ENCODE measurements at places on chromosomes 6 and 20.

DNA sequence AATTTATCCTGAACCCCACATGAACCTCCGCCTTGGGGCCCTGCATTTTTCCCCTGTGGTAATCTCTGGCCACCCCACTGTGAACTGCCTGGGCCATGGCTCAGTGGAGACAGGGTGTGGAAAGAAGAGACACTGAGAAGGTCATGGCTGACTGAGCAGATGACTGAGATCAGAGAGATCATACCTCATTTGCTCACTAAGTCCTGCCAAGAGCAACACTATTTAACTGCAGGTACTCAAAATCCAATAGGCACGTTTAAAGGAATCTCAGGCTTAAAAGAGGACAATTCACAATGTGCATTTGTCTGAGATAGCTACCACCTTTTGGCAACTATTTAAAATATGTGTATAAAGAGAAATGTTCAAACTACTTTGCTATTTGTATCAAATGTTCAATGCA, 305.0 kb downstream of the GMDS start:
- DNase-seq, result no peak

- DNase-seq, result no peak
Measured at GRCh38 chr6:34947561-34947960, 58.5 kb downstream of the ANKS1A start.

DNA sequence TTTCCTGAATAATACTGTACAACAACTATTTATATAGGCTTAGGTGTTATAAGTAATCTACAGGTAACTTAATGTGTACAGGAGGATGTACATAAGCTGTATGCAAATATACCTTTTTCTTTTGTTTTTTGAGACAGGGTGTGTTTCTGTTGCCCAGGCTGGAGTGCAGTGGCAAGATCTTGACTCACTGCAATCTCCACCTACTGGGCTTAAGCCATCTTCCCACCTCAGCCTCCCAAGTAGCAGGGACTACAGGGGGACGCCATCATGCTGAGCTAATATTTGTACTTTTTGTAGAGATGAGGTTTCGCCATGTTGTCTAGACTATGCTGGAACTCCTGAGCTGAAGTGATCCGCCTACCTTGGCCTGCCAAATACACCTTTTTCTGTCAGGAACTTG, 191.7 kb upstream of the ZNF217 start:
- no peak for DNase-seq

GRCh38 chr6:76703285-76703684, 630.8 kb upstream of the IMPG1 start:
- DNase-seq, result no peak

GRCh38 chr20:10863337-10864060, 189.7 kb upstream of the JAG1 start:
- DNase-seq, result no peak

- DNase-seq, result no peak
Measured at GRCh38 chr20:4633379-4633778, 88.3 kb upstream of the PRND start.

DNA sequence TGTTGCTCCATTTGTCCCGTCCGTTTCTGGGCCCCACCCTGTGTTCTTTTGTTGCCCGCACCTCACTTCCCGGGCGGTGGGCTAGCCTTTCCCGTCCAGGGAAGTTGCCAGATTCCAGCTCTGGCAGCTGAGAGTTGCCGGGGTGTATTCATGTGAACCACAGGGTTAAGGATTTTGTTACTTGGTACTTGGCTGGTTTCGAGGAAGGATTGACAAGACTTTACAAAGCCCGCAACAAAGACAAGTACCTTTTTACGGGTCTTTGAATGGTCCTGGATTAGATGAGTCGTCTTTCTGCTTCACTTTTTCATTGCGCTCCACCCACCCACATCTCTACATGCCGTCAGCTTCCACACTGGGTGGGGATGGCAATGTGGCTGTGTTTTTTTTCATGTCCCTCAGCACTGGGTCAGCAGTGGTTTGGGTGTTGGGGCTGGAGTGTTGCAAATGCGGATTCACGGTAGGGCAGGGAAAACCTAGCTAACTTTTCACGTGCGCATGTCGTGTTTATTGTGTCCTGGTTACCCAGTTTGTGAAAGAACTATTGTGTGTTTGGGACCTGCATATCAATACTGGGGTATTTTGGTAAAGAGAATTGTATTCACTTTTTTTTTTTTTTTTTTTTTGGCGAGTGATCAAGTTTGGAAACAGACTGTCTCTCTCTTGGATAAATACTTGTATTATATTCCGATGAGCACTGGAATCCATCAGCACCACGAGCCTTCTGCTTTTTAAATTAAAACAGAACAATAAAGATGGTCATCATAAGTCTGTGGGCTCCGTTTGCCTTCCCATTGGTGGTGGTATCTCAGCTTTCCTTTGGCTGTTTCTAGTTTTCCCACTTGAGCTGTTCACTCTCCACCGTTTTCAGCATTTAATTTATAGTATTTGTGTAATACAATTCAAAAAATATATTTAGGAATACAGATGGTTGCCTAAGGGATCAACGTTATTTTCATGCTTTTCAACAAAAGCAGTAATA, 1.2 kb downstream of the DUSP22 start:
- DNase-seq, result peak; percentile 18

DNA sequence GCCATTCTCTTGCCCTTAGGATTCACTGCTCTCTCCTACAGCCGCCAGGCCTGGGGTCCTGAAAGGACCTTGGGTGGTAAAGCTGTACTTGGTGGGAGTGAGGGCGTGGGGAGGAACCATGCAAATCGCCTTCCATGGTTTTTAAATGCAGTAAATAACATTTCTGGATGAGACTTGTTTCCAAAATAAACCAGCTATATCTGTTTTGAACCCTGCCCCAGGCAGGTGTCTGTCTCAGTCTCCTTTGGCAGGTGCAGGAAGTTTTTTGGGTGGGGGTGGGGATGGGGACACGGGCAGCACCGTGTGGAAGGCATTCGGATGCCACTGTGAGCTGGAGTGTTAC, 14.3 kb downstream of the ITPA start:
- no peak for DNase-seq

- no peak for DNase-seq
Measured at GRCh38 chr6:127120023-127120786, 1.7 kb downstream of the RSPO3 start.

DNA sequence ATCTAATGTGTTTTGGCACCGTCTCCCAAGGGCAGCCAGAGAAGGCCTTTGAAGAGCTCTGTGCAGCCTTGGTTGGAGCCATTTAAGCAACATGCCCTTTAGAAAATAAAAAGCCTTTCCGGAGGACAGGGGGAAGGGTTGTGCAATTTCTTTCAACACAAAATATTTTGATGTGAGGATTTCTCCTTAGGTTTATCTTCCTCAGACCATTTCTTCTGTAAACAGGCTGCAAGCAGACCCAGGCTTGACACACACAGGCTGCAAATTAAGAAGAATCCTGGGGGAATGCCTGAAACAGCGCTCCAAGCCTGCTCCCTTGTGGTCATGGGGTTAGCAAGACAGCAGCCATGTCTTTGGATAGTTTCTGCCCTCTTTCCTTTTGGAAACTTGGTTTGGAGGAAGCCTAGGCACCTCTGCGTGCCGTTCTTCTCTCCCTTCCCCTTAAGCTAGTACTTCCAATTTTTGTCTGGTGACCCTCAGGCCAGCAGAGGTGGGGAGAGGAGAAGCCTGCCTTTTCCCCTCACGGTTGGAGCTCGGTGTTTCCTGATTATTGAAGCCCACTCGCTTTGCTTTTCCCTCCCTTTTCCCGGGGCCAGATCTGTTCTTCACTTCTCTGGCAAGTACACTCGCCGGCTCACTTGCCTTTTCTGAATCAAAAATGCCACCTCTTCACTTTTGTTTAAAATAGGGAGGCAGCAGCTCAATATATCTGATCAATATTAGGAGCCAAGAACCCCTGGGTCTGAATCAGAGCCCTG, 39.6 kb upstream of the NOX3 start:
- DNase-seq, result no peak

DNA sequence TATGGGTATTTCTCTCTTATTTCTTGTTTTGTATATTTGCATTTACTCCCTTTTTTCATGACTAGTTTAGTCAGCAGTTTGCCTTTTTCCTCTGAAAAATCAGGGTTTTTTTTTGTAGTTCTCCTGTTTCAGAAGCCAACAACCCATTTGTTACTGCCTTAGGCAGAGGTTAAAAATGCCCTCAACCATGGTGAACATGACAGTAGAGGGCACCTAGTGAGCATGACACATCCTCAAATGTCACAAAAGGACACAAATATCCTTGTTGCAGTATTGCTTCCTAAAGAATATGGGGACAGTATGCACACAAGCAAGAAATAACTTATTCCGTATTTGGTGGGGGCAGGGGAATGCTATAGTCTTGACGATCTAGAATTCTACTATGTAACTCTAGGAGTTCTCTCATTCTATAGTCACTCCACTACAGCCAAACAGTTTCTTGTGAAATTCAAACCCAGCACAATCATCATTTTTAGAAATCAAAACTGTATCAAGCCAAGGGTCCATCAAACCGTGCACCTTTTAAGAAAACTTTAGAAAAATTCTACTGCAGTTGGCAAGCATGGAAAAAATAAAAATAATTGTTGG, 47.0 kb downstream of the GOPC start:
- no peak for DNase-seq

- no peak for DNase-seq
Measured at GRCh38 chr6:116971959-116972358, 94.9 kb downstream of the RFX6 start.

- no peak for DNase-seq
Measured at GRCh38 chr6:44225579-44226325, 2.4 kb downstream of the SLC29A1 start.

DNA sequence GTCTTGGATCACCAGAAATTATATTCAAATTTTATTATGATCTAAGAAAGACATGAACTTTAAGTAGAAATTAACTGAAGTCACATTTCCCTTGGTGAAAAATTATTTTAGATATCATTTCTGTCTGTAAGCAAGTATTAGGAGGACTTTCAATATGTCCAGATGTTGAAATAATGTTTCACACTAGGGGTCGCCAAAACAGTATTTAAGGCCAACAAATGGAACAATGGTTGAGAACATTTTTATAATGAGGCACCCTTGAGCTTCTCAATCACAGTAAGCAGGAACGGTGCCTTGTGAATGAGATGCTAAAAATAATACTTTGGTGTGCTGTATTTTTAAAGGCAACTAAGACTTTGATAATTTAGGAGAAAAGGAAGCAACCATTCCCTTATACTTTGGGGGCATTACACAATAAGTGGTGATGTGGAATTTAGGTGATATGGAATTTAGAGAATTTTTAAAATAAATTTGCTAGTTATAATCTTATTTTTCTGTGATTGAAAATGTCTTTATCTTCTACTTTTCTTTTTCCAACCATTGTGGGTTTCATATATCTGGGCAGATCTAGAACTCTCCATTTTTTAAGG, 9.6 kb upstream of the SF3B5 start:
- DNase-seq, result no peak

- no peak for DNase-seq
Measured at GRCh38 chr6:131828080-131828479, 20.3 kb downstream of the ENPP1 start.

- DNase-seq, result no peak
Measured at GRCh38 chr6:155481215-155481614, 25.6 kb upstream of the NOX3 start.

- no peak for DNase-seq
Measured at GRCh38 chr6:4780360-4780812, 4.2 kb downstream of the CDYL start.

GRCh38 chr6:46263707-46264086, 92.9 kb upstream of the ENPP5 start:
- no peak for DNase-seq

GRCh38 chr6:7532232-7532631, 9.2 kb upstream of the DSP start:
- no peak for DNase-seq

DNA sequence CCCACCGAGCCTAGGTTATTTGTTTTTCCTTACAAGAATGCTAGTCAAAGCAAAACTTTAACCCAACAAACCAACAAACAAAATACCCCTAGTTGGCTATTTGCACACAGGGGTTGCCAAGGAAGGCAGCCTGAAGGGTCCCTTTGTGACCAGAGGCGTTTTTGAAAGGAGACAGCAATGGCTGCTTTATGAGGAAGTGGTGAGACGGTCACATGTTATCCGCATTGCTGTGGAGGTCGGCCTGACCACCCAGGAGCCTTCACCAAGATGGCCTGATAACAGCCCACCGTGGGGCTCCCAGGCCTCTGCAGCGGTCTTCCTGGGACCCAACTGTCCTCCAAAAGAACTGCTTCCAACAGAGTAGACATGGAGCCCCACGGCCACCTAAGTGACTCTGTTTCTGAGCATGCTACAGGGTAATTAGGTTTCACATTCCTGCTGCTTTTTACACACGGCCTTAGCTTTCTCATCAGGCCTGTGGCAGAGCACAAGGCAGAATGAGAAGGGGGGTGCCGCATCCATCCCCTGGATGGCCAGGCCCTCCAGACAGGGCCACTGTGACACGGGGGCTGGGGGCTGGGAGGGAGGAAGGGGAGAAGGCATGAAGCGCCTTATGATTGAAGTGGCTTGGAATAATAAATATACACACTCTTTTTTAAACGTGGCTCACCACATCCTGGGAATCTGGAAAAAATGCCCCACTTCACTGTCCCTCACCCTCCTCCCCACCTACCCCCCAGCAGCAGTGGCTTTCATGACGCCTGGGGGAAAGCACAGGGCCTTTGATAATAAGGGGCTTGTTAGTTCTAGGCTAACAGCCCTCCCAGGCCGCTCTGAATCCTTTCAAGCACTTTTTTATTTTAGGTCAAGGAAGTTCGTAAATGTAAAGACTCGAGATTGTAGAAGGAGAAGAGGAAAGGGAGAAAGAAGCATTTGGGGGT, 86.0 kb downstream of the CLIC5 start:
- no peak for DNase-seq

DNA sequence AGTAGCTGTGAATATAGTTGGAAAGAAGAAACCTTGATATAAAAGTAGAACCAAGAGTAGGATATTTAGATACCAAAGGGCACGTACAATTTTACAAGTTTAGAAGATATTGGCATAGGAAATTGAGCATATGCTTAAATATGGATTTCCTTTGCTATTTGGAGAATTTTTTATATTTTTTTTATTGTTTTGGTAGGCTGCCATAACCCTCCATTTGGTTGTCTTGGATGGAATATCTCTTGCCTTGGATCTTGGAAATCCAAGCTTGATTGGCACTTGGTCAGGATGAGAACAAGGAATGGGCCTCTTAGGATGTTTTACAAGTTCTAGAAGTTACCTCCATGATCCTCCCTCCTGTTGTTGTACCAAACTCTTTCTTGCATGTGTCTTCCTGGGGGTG, 297.1 kb downstream of the PRL start:
- DNase-seq, result no peak

DNA sequence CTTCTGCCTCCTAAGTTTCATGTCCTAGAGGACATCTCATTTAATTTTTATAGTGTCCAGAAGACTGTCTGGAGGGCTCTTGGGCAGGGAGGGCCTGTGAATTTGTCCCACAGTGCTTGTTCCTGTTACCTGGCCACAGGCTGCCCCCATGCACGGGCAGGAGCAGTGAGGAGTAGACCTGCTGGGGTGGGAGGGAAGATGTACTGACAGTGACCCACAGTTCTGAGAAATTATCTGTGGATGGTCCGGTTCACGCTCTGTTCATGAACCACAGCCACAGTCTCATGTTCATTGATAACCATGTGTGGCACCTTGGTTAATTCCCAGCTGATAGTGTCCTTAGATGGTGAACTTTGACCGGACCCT, 18.8 kb upstream of the ZNF831 start:
- DNase-seq, result no peak

Data from activated CD4-positive, alpha-beta T cell treated with anti-CD3 and anti-CD28 coated beads, Interleukin-2, amount 50 U/mL, for 4 hours (primary cell).